ENCODE measurements at places on chromosomes 3 and 15.
A peak's percentile ranks its signal among the peaks of the same experiment; 100 is the strongest.

DNA sequence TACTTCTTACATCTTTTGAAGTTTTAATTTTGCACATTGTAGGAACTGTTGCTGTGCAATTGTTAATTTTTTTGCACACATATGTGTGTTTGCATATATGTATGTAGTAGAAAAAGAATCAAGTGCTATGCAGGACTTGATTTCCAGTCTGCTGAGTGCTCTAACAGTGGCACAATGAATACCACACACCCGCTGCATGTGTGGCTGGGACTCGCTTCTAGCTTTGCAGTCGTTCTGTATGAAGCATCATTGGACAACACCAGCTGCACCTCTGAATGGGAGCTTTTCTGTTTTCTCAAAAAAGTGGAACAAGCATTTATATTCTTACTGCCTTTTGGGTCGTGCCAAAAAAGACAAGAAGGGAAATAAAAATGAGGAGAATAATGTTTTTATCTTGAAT lies 564.7 kb downstream of the FOXP1 start:
- no peak for DNase-seq

DNA sequence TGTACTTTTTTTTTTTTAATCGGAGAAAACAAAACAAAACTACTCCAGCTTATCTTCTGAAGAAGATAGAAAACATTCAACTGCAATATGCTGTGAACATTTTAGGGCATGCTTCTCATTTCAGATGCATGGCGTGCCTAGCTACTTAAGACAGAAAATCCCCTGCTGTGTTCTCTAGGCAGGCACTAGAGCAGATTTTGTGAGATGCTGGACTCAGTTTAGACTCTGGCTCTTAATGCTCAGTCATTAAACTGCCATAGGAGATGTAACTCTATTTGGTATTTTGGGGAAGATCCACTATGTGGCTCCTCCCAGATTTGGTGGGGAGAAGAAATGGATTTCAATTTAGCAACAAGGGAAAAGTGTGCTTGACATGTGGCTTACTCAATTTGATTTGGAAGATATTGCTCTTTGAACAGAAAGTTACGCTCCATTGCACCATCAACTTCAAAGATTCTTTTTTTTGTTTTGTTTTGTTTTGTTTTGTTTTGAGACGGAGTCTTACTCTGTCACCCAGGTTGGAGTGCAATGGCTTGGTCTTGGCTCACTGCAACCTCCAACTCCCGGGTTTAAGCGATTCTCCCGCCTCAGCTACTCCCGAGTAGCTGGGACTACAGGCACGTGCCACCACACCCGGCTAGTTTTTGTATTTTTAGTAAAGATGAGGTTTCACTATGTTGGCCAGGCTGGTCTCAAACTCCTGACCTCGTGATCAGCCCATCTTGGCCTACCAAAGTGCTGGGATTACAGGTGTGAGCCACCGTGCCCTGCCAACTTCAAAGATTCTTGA lies 62.0 kb upstream of the LEKR1 start:
- no peak for DNase-seq

GRCh38 chr3:109275702-109276293 lies 40.5 kb downstream of the DPPA2 start:
- peak; percentile 45 for DNase-seq

DNA sequence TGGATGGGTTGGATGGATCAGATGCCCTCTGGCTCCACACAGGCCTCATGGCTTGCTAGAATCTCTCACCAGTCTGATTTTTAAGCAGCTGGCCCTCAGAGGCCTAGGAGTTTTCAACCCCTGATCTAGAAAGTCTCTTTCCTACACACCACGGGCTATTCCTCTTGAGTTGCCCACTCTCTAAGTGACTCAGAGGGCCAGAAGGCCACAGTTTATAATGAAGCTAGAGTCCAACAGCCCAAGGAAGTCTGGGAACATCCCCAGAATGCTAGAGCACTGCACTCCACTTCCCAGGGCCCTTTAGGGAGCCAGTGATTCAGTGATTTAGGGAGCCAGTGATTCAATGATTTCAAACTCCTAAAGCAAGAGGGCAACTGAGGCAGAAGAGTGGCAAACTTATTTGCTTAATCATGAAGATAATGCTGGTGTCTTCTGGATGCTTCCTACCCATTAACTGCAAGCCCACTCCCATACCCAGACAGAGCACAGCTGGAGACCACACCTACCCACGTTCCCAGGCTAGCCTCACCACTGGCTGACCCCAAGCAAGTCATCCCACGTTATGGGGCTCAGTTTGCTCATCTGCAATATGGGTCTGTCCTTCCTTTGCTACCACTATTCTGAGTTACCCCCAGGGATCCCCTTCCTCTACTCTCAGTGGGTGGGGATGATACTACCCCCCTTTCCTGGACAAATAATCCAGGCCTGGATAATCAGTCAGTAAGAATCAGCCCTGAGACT lies 36.7 kb downstream of the ABTB1 start:
- DNase-seq: no peak

DNA sequence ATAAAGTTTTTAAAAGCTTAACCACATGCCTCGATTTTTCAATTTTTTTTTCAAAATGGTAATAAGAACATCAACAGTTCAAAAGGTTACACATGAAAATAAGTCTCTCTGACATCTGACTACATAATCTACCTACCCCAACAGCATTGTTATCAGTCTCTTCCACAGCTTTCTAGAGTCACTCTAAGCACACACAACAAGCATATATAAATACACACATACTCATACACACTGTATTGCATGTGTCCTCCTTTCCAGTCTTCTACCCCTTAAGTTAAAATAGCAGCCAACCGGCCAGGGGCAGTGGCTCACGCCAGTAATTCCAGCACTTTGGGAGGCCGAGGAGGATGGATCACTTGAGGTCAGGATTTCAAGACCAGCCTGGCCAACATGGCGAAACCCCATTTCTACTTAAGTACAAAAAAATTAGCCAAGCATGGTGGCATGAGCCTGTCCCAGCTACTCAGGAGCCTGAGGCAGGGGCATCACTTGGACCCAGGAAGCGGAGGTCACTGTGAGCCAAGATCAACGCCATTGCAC lies 12.2 kb downstream of the TBL1XR1 start:
- DNase-seq: no peak

DNA sequence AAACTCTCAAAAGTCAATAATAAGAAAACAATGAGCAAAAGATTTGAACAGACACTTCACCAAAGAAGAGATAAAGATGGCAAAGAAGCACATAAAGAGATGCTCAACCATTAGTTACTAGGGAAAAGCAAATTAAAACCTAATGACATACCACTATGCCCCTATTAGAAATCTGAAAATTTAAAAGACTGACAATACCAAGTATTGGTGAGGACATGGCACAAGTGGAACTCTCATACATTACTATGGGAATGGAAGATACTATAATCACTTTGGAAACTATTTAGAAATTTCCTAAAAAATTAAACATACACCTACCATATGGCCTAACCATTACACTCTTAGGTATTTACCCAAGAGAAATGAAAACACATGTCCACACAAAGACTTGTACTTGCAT lies 35.2 kb upstream of the LAMP3 start:
- DNase-seq: no peak

DNA sequence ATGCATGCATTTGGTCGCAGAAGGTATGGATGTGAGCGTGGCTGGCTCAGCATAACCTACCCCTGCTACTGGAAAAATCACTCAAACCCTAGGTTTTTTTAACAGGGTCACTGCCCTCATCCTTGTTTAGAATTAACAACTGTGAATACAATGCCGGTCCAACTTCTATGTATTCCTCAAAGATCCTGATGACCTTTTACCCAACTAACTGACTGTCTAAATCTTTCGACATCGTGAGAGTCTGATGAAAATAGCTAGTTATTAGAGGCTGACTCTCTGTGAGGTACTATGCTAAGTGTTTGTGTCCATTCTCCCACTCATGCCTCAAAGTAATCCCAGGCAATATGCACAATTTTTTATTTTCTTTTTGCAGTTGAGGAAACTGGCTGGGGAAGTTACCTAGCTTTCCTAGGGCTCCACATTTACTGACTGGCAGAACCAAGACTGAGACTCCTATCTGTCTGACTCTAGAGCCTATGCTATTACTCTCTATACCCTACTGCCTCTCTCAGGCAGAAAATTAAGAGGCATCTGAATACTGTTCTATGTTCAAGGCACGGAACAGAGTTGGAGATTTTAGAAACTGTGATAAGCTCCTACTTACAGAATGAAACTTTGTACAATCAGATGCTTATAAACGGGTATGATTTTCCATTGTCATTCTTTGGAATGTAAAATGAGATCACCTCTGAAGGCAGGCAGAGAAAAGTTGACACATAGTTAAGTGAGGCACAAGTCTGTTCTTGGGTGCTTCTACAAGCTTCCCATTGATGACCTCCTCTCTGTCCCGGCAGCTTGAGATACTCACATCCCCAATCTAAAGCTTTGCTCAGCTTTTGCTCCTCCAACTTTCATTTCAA lies 56.4 kb downstream of the FILIP1L start:
- no peak for DNase-seq

Measured in SK-N-DZ (cell line).